ENCODE measurements at places on chromosomes 7 and 10.
A peak's percentile ranks its signal among the peaks of the same experiment; 100 is the strongest.

DNA sequence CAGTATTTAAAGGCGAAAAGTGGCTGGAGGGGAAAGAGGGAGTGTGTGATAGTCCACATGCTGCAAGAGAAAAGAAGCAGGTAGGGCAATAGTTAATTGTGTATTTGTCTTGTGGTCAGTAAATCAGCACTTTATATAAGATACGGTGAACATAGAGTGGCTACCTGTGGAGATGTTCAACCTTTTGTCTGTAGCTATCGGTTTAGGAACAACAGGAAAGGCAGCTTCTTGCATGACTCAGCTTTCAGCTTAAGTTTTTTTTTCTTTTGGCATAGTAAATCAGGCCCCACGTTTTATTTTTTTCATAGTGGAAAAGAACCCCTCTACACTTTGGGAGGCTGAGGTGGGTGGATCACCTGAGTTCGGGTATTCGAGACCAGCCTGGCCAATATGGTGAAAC is 14.2 kb upstream of the MTPN start:
- DNase-seq: no peak

DNA sequence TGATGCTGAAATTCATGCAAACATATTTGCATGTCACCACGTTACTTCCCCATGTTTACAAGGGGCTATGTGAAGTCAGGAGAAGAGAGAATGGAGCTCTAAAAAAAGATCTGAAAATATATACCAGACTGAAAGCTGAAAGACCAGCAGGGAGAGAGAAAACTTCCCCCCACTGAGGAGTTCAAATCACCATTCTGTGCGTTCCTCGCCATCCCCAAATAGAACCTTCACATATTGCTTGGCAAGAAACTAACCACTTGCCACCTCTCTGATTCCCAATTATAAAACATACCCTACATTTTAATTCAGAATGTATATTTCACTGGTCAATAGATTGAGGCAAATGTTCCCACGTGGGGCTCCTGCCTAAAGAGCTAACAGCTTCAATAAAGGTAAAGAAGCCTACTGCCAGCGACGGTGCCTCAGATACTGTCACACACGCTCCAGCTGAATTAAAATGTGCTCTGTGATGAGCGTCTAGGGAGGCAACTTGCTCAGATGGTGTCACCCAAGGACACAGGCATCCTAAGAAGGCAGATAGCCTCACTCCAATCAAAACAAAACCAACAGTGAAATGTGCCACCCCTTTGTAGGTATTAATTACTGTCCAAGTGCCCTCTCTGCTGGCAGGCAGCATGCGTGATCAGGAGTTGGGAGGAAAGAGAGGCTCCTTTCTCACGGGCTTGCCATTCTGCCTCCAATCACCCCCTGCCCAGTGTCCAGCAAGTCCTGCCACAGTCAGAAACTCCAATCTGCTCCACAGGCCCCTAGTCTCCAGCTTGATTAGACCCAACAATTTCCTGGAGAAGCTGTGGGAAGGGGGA is 298.2 kb downstream of the GRID1 start:
- no peak for DNase-seq

DNA sequence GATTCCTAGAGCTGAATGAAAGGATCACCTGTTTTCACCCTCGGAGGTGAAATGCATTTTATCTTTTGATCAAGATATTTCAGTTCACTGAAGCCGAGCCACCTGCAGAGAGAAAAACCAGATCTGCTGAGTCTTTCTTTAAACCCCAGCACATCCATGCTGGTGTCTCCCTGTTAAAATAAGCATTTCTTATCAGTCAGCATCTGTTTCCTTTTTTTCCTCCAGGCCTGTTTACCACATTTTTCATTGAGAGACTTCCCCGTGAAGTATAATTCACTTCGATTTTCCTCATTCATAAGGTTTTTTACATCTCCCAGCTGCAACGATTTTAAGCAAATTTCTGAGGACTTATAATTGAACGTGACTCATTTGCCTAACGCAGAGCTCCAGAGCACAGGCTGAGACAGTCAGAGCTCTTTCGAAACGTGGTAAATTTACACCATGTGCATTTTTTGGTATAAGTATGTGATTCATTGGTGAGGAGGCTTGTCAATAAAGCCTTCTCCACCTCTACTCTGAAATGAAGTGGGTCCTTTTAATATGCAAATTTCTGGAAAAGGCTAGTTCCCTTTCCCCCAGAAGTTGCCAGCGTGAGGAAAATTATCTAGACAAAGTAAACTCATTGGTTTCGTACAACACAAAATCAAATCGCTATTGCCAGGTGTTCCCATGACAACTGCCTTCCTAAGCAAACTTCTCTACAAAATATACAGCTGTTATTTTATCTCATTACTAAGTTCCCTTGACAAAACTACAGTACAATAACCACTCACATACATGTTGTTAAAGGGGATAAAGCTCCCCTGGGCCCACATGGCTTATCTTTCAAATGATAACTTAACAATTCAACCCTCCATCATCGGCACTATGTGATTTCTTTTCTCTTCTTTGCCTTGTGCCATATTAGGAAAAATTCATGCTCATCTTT is 374.8 kb upstream of the AKR1E2 start:
- DNase-seq: no peak

DNA sequence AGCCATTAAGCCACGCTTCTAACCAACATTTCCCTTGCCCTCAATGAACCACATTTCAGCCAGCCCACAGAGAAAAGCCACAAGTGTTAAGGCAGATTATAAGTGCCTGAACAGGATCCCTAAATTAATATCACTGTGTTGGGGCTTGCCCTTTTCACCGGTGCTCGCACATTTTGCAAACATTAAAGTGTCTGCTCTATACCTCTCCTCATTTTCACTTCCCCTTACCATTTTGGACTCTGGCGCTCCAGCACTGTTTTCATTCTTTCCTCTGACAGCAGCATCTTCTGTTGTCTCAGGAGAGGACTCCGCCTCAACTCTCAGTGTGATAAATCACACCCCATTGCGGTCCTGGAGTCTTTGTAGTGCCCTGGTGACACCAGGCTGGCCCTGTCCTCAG is 274.2 kb downstream of the BAMBI start:
- DNase-seq: no peak

- DNase-seq: peak; percentile 94
These were observed at the start of gene MYO1G for GRCh38 chr7:44978511-44979366. Gene MYO1G (minus strand): TSS chr7:44979015. CDS start chr7:44978961, 54 bp downstream.
